ENCODE measurements at places on chromosomes 4 and X.

- H3K4me1 ChIP-seq: no peaks in the 10 kb centered on the region
- H3K27me3 ChIP-seq: peaks cover 3% of the 10 kb centered on the region
- DNase-seq: no peak
- no peak overlapping the region for H3K4me3 ChIP-seq
- no peaks in the 10 kb centered on the region for H3K36me3 ChIP-seq
Observed at GRCh38 chr4:99221980-99222379, 2.9 kb upstream of the ADH6 start.

DNA sequence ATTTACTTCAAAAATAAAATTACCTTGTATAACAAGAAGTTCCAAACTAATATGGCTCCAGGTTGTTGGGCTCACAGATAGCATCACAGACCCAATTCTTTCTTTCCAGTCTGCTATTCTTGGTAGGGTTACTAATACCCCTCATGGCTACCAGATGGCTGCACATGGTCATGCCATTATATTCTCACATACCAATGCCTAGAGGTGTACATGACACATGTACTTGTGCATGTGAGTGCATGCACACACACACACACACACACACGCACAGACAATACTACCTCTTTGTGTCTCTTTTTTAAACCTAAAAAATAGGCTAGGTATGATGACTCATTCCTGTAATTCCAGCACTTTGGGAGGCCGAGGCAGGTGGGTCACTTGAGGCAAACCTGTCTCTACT, 31.1 kb downstream of the FBXO8 start:
- no peak overlapping the region for H3K4me3 ChIP-seq
- no peak overlapping the region for H3K27ac ChIP-seq
- no peak for DNase-seq
- peaks cover 2% of the 10 kb centered on the region for H3K36me3 ChIP-seq

DNA sequence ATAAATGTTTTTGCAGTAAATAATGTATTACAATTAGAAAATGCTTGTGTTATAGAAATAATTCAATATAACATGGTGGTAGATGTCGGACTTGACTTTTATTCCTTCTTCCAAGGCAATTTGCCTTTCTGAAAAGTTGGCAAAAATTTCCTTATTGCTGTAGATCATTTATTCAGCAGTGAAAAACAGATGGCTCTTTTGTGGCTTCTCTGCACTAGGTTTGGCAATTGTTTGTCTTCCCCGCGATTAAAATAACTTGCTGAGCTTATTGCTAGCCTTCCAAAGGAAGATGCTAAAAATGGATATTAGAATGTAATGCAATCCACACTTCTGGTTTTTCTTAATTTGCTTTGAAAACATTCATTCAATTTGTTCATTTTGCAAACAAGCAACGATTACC, 1977.9 kb upstream of the ADGRL3 start:
- no peak overlapping the region for H3K4me3 ChIP-seq
- no peaks in the 10 kb centered on the region for H3K4me1 ChIP-seq
- no peaks in the 10 kb centered on the region for H3K36me3 ChIP-seq
- no peak for DNase-seq
- no peak overlapping the region for H3K27ac ChIP-seq
- H3K27me3 ChIP-seq: no peaks in the 10 kb centered on the region

DNA sequence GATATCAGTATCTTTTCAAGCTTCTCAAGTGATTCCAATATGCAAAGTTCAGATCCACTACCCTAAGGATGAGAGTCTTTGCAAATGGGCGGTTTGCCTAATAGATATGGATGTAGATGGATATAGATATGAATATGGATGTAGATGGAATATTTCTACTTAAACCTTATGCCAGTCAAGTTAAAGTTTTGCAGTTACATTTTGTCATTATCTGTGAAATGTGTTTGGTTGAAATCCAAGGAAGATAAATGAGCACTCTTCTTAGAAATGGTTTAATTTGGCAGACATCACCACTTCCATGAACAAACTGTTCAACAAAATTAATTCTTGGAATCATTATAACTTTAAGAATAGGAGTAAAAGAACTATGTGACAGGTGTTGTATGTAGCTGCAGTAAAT, 1066.6 kb downstream of the PCDH18 start:
- H3K36me3 ChIP-seq: no peaks in the 10 kb centered on the region
- no peak for DNase-seq
- no peaks in the 10 kb centered on the region for H3K27me3 ChIP-seq

DNA sequence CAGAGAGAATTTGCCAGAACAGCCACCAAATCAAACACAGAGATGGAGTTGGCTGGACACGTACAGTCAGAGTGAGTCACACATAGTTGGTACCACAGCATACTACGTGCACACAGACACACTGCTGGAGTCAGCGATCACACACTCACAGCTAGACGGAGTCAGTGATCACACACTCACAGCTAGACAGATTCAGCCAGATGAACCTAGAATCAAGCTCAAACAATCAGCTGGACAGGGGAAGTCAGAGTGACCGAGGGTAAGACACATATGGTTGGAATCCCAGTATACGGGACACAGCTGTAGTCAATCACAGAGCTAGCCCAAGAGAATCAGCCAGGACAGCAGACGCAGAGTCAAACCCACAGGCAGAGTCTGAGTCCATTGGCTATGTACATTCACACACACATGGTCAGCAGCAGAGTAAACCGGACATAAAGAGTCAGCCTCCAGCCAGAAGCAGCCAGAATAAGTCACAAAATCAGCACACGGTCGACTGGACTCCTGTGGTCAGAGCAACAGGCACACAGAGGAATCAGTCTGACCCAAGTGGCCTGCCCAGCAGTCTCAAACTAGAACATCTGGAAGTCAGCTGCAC, 4.6 kb downstream of the SLC38A5 start:
- H3K4me3 ChIP-seq: peak overlapping the region; percentile 46
- DNase-seq: no peak
- peaks cover 23% of the 10 kb centered on the region for H3K4me1 ChIP-seq
- H3K36me3 ChIP-seq: peaks cover 38% of the 10 kb centered on the region
- H3K27ac ChIP-seq: no peak overlapping the region

- no peaks in the 10 kb centered on the region for H3K27me3 ChIP-seq
- H3K27ac ChIP-seq: no peak overlapping the region
- no peak for DNase-seq
- no peaks in the 10 kb centered on the region for H3K36me3 ChIP-seq
- no peaks in the 10 kb centered on the region for H3K4me1 ChIP-seq
Observed at GRCh38 chr4:128707864-128708263, 101.6 kb upstream of the JADE1 start.

GRCh38 chr4:133148690-133149363, at the start of gene PCDH10:
PCDH10 (plus strand) TSS chr4:133149294; CDS start chr4:133150141, 847 bp downstream.
- peaks cover 73% of the 10 kb centered on the region for H3K27me3 ChIP-seq
- H3K36me3 ChIP-seq: peaks cover 4% of the 10 kb centered on the region
- peak; percentile 44 for DNase-seq
- H3K27ac ChIP-seq: peak within 1 kb of the TSS; percentile 71

DNA sequence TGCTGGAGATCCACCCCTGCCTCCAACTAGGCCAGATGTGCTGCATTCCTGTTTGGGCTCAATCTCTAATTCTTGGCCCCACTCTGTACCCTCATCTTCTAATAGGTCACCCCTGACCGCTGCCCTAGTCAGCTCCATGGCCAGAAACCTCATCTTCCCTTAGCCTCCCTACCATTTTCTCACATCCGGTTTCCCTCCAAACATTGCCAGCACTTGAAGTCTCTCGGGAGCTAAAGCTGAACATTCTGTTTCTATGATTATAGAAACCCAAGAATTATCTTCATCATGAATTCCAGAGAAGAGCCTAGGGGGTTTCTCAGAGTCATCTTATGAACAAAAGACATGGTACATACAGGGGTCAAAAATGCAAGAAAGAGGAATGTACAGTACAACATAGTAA, 179.7 kb downstream of the AMELX start:
- H3K27ac ChIP-seq: no peak overlapping the region
- DNase-seq: no peak
- no peaks in the 10 kb centered on the region for H3K36me3 ChIP-seq
- H3K27me3 ChIP-seq: peaks cover 16% of the 10 kb centered on the region

DNA sequence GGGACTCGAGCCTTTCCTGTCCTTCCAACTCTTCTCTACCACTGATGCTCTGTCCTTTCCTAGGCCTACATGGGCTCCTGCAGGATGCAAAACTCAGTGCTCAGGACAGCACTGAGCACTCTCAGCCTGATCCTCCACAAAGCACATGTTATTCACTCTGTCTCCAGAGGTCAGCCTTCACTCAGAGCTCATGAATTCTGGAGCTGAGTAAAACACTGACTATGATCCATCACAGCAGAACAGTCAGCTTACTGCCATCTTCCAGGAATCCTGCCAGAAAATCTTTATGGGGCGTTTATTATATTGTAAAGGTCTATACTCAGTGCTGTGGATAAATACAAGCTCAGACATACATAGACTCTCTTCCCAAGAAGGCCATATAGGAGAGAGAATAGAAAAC, 121.5 kb upstream of the CPEB2 start:
- no peak overlapping the region for H3K27ac ChIP-seq
- no peaks in the 10 kb centered on the region for H3K36me3 ChIP-seq
- no peak overlapping the region for H3K4me3 ChIP-seq
- H3K27me3 ChIP-seq: peaks cover 8% of the 10 kb centered on the region
- H3K4me1 ChIP-seq: peaks cover 9% of the 10 kb centered on the region

DNA sequence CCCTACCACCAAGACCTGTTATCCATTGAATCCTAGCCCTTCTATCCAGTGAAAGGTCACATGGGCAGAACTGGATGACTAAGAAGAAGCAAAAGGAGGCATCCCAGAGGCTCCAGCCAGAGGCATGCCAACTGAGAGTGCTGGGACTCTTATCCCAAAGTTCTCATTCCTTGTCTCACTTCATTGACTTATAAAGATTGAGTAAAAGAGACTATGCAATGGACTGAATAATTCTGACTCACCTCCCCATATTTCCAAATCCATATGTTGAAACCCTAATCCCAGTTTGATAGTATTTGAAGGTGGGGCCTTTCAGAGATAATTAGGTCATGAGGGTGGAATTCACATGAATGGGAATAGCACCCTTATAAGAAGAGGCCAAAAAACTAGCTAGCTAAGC, 131.4 kb downstream of the COL25A1 start:
- no peak for DNase-seq
- H3K27me3 ChIP-seq: no peaks in the 10 kb centered on the region
- H3K27ac ChIP-seq: no peak overlapping the region
- no peak overlapping the region for H3K4me3 ChIP-seq

- no peaks in the 10 kb centered on the region for H3K4me1 ChIP-seq
- no peak overlapping the region for H3K4me3 ChIP-seq
- no peaks in the 10 kb centered on the region for H3K27me3 ChIP-seq
- no peaks in the 10 kb centered on the region for H3K36me3 ChIP-seq
Observed at GRCh38 chrX:35006361-35006760, 63.8 kb downstream of the FAM47B start.

GRCh38 chrX:100748108-100748507, 16.2 kb upstream of the SYTL4 start:
- H3K27ac ChIP-seq: no peak overlapping the region
- peaks cover 28% of the 10 kb centered on the region for H3K27me3 ChIP-seq
- H3K4me3 ChIP-seq: no peak overlapping the region
- H3K4me1 ChIP-seq: no peaks in the 10 kb centered on the region

DNA sequence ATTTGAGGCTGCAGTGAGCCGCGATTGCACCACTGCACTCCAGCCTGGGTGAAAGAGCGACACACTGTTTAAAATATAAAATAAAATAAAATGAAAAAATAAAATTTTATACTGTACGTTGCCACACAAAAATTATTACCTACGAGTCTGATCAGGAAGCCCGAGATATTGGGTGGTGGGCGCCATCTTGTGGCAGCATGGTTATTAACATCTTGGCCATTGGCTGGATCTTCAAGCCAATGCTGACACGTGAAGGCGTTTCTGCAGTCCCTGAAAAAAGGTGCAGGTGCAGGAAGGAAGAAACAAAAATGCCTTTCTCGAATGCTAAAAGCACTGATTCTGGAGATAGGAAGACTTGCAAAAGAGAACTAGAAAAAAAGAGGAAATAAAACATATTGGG, 4.9 kb upstream of the TLR8 start:
- no peak overlapping the region for H3K4me3 ChIP-seq
- no peak overlapping the region for H3K27ac ChIP-seq
- peaks cover 9% of the 10 kb centered on the region for H3K4me1 ChIP-seq
- no peaks in the 10 kb centered on the region for H3K36me3 ChIP-seq
- DNase-seq: peak; percentile 42

DNA sequence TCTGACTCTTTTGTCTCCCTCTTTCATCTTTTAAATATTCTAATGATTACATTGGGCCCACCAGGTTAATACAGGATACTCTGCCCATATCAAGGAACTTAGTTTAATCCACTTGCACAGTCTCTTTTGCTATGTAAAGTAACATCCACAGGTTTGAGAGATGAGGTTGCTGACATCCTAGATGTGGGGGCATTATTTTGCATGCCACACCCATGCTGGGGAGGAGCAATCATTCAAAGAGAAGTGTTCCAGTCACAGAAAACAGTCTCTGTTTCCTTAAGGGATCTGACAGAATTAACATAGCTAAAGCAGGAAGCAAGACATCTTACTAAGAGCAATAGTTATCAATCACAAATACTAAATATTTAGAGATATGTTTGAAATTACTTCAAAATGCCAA, 11.5 kb upstream of the TRAM1L1 start:
- H3K4me3 ChIP-seq: no peak overlapping the region
- H3K4me1 ChIP-seq: no peaks in the 10 kb centered on the region
- no peaks in the 10 kb centered on the region for H3K36me3 ChIP-seq
- no peak overlapping the region for H3K27ac ChIP-seq
- DNase-seq: no peak

GRCh38 chr4:170035231-170035630, 9.0 kb upstream of the MFAP3L start:
- no peak overlapping the region for H3K27ac ChIP-seq
- H3K36me3 ChIP-seq: no peaks in the 10 kb centered on the region
- H3K4me1 ChIP-seq: no peaks in the 10 kb centered on the region
- no peak overlapping the region for H3K4me3 ChIP-seq

GRCh38 chr4:177313263-177313662, 3.6 kb downstream of the NEIL3 start:
- H3K27me3 ChIP-seq: no peaks in the 10 kb centered on the region
- no peak overlapping the region for H3K27ac ChIP-seq
- peaks cover 14% of the 10 kb centered on the region for H3K4me1 ChIP-seq

DNA sequence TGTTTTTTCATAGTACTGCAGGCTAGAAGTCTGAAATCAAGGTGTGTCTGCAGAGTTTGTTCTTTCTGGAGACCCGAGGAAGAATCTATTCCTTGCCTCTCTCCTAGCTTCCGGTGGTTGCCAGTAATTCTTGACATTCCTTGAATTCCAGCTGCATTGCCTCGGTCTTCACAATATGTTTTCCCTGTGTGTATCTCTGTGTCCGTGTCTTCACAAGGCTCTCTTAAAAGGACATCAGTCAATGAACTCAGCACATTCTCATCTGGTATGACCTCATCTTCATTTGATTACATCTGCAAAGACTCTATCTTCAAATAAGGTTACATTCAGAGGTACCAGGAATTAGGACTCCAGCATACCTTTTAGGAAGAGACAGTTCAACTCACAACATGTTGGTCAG, 163.4 kb downstream of the BANK1 start:
- H3K27me3 ChIP-seq: no peaks in the 10 kb centered on the region
- H3K36me3 ChIP-seq: peaks cover 36% of the 10 kb centered on the region
- peaks cover 42% of the 10 kb centered on the region for H3K4me1 ChIP-seq
- peak overlapping the region; percentile 20 for H3K27ac ChIP-seq
- no peak for DNase-seq

DNA sequence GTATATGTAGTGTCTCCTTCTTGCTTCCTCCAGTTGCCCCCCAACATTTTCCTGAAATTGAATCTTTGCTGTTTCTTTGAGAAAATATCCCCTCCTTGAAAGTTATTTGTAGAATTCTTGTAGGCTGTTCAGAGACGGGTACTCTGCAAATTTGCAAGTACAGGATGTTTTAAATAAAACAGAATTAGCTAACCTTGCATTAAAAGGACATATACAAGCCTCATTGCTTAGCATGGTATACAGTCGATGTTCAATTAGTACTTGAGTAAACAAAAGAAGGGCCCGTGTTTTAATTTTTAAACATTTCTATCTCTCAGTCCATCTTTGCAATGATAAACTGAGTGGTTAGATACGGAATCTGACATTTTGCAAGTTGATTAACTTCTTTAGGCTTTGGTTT, 50.8 kb downstream of the RAPGEF2 start:
- no peak overlapping the region for H3K27ac ChIP-seq
- H3K4me1 ChIP-seq: peaks cover 24% of the 10 kb centered on the region
- DNase-seq: no peak
- H3K4me3 ChIP-seq: no peak overlapping the region

Data from stimulated activated naive B cell treated with anti-CD40 and anti-IgM and Interleukin-4, amounts not matched to agents 10 μg/mL and 1 μg/mL and 100 μg/mL, for 72 hours (primary cell).